Keratinocyte (primary cell): ENCODE measurements at places on chromosomes 16 and 17.

DNA sequence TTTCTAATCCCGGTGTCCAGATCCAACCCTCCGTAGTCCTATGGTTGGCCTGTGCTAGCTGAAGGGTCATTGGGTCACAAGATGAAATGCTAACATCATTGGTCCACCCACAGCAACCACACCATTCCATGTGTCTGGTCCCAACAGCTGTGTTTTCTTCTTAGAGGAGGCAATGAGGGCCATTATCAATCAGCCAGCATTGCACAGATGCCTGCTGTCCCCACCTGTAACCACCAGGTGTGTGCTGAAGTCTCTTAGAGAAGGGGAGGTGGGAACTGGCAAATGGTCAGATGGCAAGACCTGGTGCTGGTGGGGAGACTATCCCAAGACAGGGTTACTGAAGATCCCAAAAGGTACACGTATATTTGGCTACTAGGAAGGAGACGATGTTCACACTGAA, 37.4 kb downstream of the HIC1 start:
- H3K27me3 ChIP-seq = no peaks in the 10 kb centered on the region
- H3K4me3 ChIP-seq = no peak overlapping the region
- H3K27ac ChIP-seq = no peak overlapping the region

GRCh38 chr17:12979826-12980500, 37.9 kb downstream of the ELAC2 start:
- H3K27ac ChIP-seq = no peak overlapping the region
- no peaks in the 10 kb centered on the region for H3K36me3 ChIP-seq
- H3K4me3 ChIP-seq = no peak overlapping the region
- H3K27me3 ChIP-seq = no peaks in the 10 kb centered on the region
- peaks cover 6% of the 10 kb centered on the region for H3K4me1 ChIP-seq
- no peak for DNase-seq

DNA sequence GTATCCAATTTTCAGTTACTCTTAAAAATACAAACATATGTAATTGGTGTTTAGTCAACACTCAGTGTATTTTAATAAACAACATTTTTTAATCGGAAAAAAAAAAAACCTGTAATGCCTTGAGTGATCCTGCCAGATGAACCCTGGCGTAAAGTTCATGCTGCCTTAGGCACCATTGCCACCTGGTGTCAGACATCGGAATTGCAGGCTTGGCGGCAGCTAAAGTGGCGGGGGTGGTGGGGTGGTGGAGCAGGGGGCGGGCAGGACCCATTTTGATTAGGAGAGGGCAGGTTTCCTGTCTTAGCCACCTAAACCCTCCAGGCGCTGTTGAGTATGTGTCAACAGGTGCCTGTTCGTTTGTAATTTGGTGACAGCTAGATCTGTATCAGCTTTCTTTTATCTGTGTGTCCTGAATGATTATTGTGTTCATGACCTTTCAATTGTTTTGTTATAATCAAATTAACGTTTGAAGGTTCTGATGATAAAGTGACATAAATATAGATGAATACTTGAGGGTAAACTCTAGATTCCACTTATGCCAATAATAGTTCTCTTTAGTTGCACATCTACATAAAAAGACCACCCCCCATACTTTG, 588.7 kb downstream of the CDH13 start:
- H3K4me3 ChIP-seq = no peak overlapping the region
- H3K36me3 ChIP-seq = peaks cover 4% of the 10 kb centered on the region
- no peak overlapping the region for H3K27ac ChIP-seq
- H3K4me1 ChIP-seq = no peaks in the 10 kb centered on the region
- H3K27me3 ChIP-seq = no peaks in the 10 kb centered on the region

- peaks cover 28% of the 10 kb centered on the region for H3K36me3 ChIP-seq
- DNase-seq = no peak
- H3K27me3 ChIP-seq = no peaks in the 10 kb centered on the region
- no peak overlapping the region for H3K27ac ChIP-seq
- no peaks in the 10 kb centered on the region for H3K4me1 ChIP-seq
These were observed 14.9 kb downstream of the CORO7 start for GRCh38 chr16:4401510-4401909.

DNA sequence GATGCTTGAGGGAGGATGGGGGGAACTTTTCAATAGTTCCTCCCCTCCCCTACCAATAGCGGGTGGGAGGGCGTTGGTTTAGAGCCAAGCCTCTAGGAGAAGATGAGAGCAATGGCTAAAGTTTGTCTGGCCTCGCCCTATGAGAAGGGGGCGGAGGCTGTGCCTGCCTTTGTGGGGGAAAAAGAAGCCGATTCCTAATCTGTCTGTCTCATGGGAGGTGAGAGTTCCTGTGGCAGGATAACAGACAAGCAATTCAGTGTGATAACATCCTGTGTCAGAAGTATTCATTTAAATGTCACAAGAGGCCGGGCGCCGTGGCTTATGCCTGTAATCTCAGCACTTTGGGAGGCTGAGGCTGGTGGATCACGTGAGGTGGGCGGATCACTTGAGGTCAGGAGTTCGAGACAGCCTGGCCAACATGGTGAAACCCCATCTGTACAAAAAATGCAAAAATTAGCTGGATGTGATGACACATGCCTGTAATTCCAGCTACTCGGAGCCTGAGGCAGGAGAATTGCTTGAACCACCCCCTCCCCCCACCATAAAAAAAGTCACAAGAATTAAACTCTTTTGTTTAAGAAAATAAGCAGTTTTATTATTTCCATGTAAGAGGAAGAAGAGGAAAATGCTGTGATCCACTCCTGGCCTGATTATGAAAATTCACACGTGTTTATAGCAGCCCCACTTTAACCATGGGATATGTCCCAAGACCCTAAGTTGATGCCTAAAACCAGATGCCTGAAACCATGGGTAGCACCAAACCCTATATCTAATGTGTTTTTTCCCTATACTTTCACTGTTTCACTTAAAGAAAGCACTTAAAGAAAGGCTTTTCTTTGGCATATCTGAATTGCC, 1.7 kb downstream of the SLFN5 start:
- peak overlapping the region; percentile 99 for H3K4me3 ChIP-seq
- peak overlapping the region; percentile 100 for H3K27ac ChIP-seq
- peak; percentile 65 for DNase-seq
- peaks cover 22% of the 10 kb centered on the region for H3K4me1 ChIP-seq

DNA sequence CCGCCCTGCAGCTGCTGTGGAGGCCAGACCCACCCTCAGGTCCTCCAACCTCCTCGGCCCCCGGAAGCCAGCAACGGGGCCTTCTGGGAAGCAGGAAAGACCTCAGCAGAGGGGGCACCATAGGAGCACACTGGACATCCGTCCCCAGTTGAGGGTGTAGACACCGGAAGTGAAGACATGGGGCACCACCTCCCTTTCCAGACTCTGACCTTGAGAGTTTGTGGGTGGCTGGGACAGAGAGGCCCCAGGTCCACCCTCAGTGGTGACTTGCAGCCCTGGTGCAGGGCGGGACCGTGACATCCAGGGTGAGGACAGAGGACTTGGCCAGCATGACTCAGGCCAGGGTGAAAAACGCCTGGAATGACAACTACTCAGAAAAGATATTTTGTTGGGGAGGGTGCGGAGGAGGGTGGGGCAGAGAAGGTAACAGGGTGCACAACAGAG, 19.9 kb downstream of the CEP295NL start:
- peaks cover 5% of the 10 kb centered on the region for H3K27me3 ChIP-seq
- peak overlapping the region; percentile 20 for H3K27ac ChIP-seq

DNA sequence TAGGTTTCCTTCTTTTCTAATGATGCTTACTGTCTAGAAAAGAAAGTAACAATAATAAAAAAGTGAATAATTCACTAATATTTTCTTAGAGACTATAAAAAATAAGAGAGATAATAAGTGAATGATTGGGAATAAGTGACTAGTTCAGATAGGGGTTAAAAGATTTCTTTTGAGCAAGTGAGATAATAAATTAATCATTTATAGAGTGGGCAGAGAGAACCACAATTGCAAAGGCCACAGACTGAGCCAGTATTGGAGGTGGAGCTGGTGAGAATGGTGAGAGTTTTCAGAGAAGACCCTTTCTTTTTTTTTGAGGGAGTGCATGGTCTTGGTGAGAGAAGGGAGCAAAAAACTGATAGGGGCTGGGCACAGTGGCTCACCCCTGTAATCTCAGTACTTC, 159.1 kb upstream of the SALL1 start:
- H3K4me3 ChIP-seq = no peak overlapping the region
- no peak overlapping the region for H3K27ac ChIP-seq
- no peaks in the 10 kb centered on the region for H3K27me3 ChIP-seq
- no peaks in the 10 kb centered on the region for H3K36me3 ChIP-seq
- no peaks in the 10 kb centered on the region for H3K4me1 ChIP-seq

DNA sequence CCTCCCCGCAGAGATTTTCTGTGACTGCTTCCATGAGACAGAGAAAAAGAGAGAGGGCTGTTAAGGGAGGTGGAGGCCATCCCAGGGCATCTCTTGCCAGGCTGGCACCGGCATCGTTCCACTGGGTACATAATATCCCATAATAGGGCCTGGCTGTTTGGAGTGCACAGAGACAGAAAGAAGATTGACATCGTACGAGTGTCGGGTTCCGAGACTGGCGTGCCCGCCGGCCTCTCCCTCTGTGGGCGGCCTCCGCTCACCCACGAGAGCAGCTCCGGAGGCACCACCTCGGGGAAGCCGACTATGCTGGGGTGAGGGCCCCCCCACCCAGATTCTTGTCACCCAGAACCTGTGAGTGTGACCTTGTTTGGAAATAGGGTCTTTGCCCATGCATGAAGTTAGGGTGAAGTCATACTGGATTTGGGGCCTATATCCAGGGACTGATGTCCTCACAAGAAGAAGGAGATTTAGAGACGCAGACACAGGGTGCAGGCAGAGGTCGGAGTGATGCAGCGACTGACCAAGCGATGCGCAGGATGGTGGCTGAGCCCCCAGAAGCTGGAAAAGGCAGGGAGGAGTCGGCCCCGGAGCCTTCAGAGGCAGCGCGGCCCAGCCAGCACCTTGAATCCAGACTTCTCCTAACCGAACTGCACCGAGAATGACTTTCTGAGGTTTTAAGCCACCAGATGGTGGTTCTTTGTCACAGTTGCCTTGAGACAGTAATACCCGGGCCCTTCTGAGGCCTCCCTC, 101.8 kb upstream of the CIBAR2 start:
- no peak for DNase-seq
- H3K27ac ChIP-seq = no peak overlapping the region
- H3K27me3 ChIP-seq = no peaks in the 10 kb centered on the region
- H3K4me1 ChIP-seq = peaks cover 11% of the 10 kb centered on the region
- no peak overlapping the region for H3K4me3 ChIP-seq

- DNase-seq = no peak
- no peak overlapping the region for H3K4me3 ChIP-seq
- peaks cover 11% of the 10 kb centered on the region for H3K4me1 ChIP-seq
- H3K27ac ChIP-seq = no peak overlapping the region
These were observed 28.7 kb downstream of the CDK5RAP3 start for GRCh38 chr17:47999582-47999981.

GRCh38 chr17:78034429-78035091, 76.1 kb downstream of the TNRC6C start:
- H3K27me3 ChIP-seq = no peaks in the 10 kb centered on the region
- DNase-seq = no peak
- H3K4me3 ChIP-seq = no peak overlapping the region
- H3K36me3 ChIP-seq = no peaks in the 10 kb centered on the region
- peaks cover 17% of the 10 kb centered on the region for H3K4me1 ChIP-seq

DNA sequence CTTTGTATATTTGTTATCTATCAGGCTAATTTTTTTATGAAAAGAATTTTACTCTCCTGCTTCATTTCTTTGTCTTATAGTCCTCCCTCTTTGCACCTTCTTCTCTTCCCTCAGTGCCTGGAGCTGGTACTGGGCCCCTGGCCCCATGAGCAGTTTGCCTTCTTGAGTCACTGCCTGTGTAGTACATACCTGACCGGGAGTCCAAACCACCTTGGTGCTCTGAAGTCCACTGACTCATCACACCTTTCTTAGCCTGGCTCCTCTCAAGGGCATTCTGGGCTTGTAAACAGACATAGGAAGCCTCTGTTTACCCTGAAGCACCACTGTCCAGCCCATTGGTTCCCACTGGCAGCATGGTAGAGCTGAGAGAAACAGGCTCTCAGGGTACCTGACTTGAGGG, 11.0 kb upstream of the TACO1 start:
- H3K27ac ChIP-seq = no peak overlapping the region
- H3K36me3 ChIP-seq = peaks cover 32% of the 10 kb centered on the region
- no peak for DNase-seq
- H3K4me1 ChIP-seq = no peaks in the 10 kb centered on the region

DNA sequence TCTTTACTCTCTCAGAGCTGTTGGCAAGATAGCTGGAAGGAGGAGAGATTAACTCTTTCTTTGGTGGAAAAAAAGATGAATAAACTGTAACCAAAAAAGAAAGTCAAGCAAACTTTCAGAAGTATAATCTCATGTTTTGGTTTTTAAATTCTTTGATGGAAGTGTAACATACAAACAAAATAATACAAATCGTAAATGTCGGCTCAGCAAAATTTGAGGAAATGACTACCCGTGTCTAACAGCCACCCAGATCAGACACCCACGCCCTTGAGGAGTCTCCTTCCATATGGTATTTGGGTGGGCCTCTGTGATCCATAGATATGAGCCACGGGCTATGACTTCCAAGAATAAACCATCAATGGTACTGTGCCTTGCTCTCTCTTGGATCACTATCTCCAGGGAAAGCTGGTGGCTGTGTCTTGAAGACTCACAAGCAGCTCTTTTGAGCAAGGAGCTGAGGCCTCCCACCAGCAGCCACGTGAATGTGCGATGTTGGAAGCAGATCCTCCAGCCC, 9.6 kb upstream of the CD300C start:
- H3K36me3 ChIP-seq = no peaks in the 10 kb centered on the region
- no peak overlapping the region for H3K27ac ChIP-seq
- peaks cover 16% of the 10 kb centered on the region for H3K4me1 ChIP-seq
- no peak overlapping the region for H3K4me3 ChIP-seq

DNA sequence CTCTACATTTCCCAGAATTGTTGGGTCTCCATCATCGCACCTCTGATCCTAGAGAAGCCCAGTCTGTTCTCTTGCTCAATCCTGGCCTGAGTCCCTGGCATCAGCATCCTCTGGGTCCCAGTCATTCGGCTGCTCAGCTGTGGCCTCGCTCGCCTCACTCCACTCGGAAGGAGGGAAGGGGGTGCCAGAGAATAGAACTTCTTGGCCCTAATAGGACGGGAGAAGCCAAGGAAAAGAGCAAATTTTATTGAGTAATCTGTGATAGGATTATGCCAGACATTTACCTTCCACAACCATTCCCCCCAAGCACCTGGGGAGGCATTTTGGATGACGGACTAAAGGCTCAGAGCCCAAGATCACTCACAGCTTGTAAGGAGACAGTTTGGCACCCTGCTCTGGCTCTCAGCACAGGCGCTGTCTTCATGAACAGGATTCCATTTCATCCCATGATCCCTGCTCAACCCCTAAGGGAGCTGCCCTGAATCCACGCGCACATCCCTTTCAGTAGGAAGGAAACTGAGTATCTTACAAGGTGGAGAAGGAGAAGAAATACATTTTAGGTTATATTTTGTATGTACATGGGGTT, 498 bp upstream of the CLEC10A start:
- no peak overlapping the region for H3K27ac ChIP-seq
- no peaks in the 10 kb centered on the region for H3K4me1 ChIP-seq
- peaks cover 7% of the 10 kb centered on the region for H3K27me3 ChIP-seq
- DNase-seq = no peak
- no peak overlapping the region for H3K4me3 ChIP-seq
